ENCODE measurements at places on chromosomes 7 and 10. TPM values are rescaled to one million over a fixed set of nuclear protein-coding genes. Genes with fewer than 3 reads are reported as not detected.
A peak's percentile ranks its signal among the peaks of the same experiment; 100 is the strongest.

- no peak for DNase-seq
These were observed 634.2 kb upstream of the COBL start for GRCh38 chr7:51950813-51951212.

GRCh38 chr10:44426247-44427034 lies 41.5 kb upstream of the CXCL12 start:
- DNase-seq: no peak

- DNase-seq: peak; percentile 63
These were observed 84.7 kb downstream of the CCNY start for GRCh38 chr10:35420827-35421552.

DNA sequence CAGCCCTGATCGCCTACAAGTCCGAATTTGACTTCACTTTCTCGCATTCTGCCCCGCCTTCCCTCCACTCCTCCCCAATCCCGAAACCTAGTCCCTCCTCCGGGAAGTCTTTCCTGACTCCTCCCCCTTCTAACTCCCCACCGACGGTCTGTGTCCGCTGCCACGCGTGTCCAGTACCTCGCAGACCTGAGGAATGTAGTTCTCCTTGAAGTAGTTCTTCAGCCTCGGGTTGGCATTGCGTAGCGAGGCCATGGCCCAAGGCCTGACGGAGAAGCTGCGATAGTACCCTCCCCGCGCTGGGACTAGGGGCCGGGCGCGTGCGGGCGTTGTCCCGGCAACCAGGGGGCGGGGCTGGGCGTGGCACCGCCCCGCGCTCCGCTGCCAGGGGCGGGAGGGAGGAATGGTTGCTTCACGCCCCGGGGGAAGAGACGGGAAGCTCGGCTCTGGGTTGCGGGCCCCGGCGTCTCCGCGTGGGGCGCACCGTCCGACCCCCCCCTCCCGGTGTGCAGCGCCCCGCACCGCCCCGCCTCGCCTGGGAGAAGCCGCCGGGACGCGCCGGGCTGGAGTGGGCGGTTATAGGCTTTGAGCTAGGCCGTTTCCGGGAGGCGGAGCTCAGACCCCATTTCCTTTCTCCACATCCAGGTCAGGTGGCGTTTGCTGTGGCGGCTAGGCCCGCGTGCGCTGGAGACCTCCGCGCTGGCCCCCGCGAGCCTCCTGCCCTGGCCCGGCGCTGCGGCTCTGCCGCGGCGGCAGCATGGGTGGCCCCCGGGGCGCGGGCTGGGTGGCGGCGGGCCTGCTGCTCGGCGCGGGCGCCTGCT lies at the start of the genes ARMC10 and FBXL13:
Gene ARMC10 (plus strand): TSS at position 622 of the 818 bp plus-strand sequence. CDS start 133 bp downstream, at position 755.
Gene FBXL13 (minus strand): TSS at position 278 of the 818 bp plus-strand sequence.
- peak; percentile 95 for DNase-seq

The GNG11 gene
- total RNA-seq: 12.9 TPM
